ENCODE measurements at places on chromosomes 6 and 20.

- DNase-seq: no peak
Measured at GRCh38 chr6:33812669-33813068, 8.9 kb upstream of the MLN start.

DNA sequence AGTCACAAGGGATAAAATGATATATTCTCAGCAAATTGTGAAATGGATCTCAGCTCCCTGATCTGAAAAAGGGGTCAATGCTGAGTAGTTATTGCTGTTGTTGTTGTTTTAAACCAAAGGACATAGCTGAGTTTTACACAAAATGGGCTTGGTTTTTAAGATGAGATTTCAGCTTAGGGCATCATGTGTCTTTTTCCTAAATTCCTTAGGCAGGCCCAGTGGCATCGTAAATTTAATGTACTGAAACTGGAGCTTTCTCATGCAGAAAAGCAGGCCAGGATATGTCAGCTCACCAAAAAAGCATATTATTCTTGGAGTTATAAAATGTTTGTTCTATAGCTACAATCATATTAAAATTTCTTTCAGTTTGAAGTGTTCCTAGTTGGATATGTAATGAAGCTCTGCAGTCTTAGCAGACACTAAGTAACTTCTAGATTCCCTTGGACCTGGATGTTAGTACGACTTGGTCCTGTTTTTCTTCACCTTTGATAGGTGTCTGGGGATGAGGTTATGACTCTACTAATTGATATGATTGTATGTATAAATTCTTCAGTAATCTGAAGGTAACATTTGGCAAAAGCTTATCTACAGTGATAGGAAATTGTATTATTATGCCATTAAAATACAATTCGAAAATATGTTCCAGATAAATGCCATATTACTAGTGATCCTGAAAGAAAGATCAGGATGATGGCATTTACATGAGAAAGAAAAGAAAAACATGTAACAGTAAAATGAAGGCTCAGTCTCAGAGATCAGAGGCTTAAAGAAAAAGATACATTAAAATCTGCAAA is 663.3 kb downstream of the RFPL4B start:
- DNase-seq: no peak

- no peak for DNase-seq
Measured at GRCh38 chr6:45838996-45839395, 176.7 kb downstream of the CLIC5 start.

- no peak for DNase-seq
Measured at GRCh38 chr20:1801225-1801928, 93.8 kb upstream of the SIRPA start.

DNA sequence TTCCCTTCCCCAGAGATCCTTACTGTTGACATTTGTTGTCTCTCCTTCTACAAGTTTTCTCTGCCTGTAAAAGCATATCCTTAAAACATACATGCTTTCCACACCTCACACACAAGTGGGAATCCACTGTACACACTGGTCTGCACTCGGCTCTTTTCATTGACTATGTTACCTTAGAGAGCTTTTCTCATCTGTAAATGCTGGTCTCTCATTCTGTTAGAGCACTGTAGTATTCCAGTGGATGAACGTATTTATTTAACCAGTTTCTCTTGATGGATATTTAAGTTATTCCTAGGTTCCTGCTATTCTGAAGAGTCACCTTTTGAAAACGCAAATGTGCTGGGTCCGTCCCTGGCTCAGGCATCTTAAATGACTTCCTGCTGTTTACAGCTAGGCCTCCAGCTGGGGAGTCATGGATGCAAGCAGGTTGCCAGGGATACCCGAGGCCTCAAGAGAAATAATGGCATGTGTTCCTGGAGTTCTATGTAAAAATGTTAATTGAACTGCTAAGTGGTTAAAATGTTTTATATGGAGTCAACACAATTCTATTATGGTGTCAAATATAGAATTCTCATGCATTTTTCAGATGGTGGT is 61.1 kb upstream of the TGM3 start:
- no peak for DNase-seq

- no peak for DNase-seq
Measured at GRCh38 chr6:86723151-86723550, 214.2 kb upstream of the HTR1E start.

DNA sequence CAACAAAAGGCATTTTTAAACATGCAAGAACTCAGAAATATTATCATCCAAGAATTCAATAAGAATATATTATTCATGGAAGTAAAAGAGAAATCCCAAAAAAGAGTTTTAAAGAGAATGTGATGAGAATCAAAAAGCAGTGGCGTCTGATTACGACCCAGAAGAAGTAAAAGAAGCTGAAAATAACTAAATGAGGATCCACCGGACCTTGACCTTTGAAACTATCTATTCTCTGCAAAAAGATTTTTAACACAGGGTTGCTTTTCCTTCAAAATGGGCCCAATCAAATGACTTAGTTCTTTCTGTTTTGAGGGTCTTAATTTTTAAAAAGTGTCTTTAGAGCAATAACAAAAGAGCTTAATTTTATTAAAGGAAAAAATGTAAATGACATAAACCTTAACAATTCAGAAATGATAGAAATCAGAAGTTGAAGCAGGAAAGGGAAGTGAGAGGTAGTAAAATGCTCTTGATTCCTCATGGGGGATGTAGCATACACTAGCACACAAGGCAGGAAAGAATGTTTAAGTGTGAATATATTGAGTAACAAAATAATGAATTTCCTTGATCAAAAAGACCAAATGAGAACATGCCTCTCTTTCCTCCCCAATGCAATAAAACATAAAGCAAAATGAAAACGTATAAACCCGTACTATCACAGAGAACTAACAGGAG is 223.1 kb upstream of the PRDM1 start:
- no peak for DNase-seq

GRCh38 chr6:162538643-162539064 is 188.9 kb downstream of the PRKN start:
- peak; percentile 44 for DNase-seq

DNA sequence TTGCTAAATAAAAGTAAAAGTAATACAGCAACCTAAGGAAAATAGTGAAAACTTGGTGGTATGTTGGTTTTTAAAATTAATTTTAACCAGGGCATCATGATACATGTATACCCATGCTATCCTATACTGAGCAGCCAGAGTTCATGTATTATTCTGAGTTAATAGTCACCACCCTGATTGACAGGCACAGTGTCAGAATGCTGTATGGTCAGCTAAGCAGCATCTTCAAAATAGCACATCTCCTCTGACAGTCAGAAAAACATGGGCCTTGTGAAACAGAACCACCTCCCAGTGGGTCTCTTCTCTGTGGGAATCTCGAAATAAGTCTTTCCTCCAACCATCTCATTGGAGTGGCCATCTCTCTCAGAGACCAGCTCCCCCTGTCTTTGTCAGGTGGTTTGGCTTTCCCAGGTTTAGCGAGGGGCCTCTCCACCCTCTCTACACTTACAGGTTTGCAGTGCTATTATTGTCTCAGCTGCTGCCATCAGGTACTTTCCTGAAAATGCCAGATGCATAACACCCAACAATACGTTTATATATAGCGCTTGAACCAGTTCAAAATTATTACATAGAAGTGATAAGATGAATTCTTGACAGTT is 47.1 kb upstream of the RNF8 start:
- peak; percentile 51 for DNase-seq

GRCh38 chr20:63752411-63753101 is 13.0 kb downstream of the SLC2A4RG start:
- DNase-seq: no peak

GRCh38 chr6:117157448-117157847 is 107.9 kb upstream of the VGLL2 start:
- no peak for DNase-seq

DNA sequence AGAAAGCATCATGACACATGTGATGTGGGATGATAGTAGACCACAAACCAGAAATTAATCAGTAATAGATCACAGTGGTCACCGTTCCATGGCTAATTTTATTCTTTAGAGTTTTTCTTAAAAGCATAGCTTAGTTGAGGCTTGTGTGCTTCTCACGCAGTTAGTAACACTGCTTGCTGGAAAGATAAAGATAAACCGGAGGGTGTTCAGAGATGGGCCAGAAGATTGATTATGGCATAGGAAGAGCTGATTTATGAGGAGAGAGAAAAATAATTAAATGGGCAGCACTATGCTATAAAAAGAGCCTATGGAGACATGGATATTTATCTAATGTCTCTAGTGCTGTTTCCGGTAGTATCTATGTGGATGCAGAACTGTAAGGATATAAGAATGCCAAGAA is 173.6 kb downstream of the MMS22L start:
- DNase-seq: no peak

DNA sequence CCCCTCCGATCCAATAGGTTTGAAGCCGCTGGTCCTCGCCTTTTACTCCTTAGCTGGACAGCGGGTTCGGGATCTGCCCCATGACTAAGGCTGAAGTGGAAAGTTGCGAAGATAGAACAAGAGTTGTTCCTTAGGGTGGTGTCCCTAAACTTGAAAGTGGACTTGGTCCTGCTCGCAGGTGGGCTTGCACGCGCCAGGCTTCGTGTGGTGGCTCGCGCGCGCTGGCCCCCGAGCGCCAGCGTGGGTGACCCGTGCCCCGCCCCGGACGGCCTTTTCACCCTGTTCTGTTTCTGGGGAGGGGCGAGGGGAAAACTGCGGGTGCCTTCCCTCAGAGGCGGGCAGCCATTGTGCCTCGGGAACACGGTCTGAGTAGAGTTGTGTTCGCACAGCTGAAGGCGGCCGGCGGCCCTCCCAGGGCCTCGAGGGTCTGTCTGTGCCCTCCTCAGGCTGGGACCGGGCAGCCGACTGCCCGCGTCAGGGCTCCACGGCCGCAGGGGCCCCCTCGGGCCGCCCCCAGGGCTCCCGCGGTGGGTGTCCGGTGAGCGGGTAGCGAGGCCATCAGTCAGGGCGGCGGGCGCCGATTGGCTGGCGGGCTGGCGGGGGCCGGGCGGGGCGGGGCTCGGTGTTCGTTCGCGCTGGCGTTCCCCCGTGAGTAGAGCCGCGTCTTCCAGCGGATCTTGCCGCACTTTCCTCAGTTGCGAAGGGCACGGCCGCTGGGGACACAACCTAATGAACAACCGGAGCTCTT is 33.0 kb downstream of the RREB1 start:
- DNase-seq: peak; percentile 70

GRCh38 chr6:169918954-169919549 is 167.6 kb downstream of the ERMARD start:
- no peak for DNase-seq

DNA sequence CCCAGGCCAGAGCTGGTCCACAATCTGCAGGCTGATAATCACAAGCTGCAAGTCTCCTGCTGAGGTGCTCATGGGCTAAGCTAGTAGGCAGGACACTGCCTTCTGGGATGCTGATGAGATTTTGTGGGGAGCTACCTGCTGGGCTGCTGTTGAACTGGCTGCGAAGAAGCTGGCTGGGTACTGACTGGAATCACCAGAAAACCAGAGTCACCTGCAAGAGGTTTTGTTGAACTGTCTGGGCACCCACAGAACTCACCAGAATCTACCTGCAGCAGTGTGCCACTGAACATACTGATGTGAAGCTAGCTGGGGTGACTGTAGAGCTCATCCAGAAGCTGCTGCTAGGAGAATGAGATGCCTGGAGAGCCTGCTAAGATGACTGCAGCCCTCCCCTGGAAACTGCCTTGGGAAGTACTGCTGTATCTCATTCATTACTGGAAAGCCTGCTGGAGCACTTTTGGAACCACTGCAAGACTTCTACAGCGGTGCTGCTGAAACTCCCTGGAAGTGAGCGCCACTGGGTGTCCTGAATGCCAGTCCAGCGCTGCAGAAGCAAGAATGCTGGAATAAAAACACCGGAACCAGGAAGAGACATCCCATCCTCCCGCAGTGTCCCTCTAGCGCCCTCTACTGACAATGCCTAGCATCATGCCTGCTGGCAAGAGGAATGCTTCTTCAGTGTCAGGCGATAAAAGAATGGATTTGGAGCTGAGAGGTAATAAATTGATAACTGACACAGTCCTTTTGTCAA is 64.9 kb upstream of the ARHGAP18 start:
- DNase-seq: peak; percentile 71

GRCh38 chr6:77425671-77426070 is 37.6 kb downstream of the HTR1B start:
- DNase-seq: no peak

DNA sequence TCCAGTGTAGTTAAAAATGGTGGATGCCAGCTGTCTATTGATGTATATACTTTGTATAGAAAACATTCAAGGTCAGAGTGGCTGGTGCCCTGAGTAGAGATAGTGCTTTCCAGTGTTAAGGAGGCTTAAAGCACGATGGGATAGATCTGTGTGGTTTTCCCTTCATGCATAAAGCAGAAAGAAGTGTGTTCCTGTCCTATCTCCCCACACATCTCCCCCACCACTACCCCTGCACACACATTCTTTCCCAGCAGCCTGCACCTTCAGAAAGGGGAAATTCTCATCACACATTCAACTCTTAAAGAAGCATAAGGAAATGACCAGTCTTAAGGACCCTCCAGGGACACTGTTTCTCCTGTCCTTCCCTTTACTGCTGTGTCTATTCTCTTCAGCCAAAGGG is 221.7 kb upstream of the TAB2 start:
- no peak for DNase-seq

- DNase-seq: no peak
Measured at GRCh38 chr6:44059359-44060346, 67.6 kb downstream of the MRPL14 start.

DNA sequence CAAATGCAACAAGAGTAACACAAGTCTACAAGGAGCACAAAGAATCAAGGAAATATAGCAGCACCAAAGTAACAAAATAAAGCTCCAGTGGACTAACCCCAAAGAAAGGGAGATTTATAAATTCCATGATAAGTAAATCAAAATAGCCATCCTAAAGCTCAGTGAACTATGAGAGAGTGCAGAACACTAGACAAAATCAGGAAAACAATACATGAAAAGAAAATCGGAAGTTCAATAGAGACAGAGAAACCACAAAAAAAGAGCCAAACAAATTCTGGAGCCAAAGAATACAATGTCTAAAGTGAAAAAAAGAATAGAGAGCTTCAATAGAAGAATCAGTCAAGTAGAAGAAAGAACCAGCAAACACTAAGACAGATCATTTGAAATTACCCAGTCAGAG is 247.3 kb upstream of the TENT5A start:
- no peak for DNase-seq

DNA sequence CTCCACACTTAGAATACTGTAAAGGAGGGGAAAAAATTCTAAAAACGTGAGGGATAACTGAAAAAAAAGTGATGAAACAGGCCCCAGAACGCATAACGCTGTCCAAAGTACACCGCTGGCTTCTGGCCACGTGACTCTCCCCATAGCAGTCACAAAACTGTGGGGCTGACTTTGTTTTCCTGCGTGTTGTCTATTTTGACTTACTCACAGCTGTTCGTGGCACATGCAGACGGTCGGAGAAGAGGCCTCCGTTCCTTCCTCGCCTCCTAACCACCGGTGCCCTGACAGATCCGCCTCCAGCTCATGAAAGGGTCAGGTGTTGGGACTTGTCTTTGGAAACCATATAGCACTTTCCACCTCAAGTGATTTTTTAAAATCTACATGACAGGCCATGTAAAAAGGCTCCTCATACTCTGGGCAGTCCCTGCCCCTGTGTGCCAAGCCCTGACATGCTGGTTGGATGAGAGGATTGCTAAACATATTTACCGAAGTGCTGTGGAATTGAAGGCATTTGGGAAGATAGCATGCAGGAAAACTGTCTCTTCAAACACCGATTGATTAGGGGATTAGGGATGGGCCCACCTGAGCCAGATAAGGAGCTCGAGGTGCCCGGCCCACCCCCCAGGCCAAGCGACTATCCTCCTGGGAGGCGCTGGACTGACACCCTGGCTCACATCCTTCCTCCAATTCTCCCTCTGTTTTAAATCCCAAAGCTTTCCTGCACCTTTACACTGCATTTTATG is 54.8 kb downstream of the DACT2 start:
- no peak for DNase-seq
